ENCODE measurements at places on chromosomes 1 and 21.
A peak's percentile ranks its signal among the peaks of the same experiment; 100 is the strongest.

DNA sequence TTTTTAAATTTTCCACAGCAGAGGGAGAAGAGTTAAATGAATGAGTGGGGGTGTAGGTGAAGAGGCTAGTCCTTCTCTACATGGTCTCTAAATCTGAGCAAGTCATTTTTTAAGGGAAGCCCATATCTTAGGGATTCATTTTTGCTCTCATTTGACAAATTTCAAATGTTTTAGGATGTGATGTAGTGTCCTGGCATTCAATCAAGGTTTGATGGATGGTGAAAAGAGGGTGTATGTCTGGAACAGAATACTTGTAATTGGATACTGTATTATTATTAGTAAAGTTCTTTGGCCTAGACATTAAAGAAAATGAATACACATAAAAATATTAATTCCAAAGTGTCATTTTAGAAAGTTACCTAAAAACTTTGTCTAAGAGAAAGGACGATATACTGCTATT lies 167.8 kb upstream of the PTBP2 start:
- no peak for DNase-seq
- no peaks in the 10 kb centered on the region for H3K36me3 ChIP-seq
- no peak overlapping the region for H3K4me3 ChIP-seq

DNA sequence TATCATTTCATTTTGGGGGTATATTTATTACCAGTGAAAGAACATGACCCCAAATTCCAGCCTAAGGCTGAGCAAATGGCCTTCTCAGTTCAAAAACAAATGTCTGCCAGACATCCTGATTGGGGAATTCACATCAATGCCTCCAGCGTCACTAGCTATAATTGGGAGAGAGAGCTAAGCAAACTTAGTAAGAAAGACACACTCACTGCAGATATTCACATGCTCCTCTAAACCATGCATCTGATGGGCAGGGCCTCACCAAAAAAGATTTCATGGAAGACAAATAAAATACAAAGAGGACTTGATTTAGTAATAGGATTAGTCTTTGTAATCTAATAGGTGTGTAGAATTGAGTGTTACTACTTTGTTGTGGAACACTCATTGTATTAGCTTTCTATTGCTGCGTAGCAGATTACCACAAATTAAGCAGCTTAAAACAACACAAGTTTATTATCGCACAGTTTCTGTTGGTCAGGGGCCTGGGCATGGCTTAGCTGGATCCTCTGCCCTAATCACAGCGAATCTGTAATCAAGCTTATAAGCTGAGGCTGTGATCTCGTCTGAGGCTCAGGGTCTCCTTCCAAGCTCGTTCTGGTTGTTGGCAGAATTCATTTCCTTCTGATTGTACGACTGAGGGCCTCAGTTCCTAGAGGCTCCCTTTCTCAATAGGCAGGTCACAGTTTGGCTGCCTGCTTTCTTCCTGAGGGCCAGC lies 243.0 kb downstream of the PBX1 start:
- no peaks in the 10 kb centered on the region for H3K36me3 ChIP-seq
- no peak overlapping the region for H3K27ac ChIP-seq
- DNase-seq = no peak
- H3K4me3 ChIP-seq = no peak overlapping the region

- no peaks in the 10 kb centered on the region for H3K27me3 ChIP-seq
- H3K4me1 ChIP-seq = peaks cover 3% of the 10 kb centered on the region
- no peak overlapping the region for H3K4me3 ChIP-seq
- DNase-seq = no peak
- no peak overlapping the region for H3K27ac ChIP-seq
These were observed 37.1 kb downstream of the TRAPPC10 start for GRCh38 chr21:44049182-44049581.

DNA sequence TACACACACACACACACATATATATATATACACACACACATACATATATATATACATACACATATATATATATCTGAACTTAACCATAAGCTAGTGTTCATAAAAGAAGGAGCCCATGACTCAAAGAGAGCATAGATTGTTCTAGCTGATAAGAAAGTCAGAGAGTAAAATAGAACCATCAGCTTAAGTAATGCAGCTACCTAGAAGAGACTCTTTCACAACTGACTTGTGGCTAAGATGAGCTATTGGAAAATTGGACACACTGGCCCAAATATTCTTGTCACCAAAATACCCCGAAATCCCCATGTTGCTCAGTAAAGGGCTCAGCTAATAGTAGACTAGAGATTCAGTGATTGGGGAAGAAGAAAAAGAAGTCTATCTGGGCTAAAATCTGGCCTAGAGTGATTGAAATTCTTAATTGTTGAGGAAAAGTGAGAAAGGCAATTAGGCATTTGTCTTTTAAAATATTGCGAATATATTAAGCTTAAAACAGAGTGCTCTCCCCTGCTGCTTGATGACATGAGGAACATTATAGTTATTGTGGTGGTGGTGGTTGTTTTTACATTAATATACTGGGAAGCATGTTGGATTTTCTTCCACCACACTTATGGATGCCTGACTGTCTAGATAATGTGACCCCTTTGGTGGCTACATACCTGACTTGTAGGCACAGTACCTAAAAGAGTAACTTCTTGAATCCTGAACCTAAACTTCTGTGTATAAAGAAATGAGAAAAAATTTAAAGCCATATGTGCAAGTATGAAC lies 6.3 kb downstream of the SLAMF1 start:
- peak overlapping the region; percentile 89 for H3K27ac ChIP-seq
- peaks cover 91% of the 10 kb centered on the region for H3K4me1 ChIP-seq
- DNase-seq = no peak
- H3K36me3 ChIP-seq = peaks cover 90% of the 10 kb centered on the region
- H3K4me3 ChIP-seq = peak overlapping the region; percentile 93
- no peaks in the 10 kb centered on the region for H3K27me3 ChIP-seq

DNA sequence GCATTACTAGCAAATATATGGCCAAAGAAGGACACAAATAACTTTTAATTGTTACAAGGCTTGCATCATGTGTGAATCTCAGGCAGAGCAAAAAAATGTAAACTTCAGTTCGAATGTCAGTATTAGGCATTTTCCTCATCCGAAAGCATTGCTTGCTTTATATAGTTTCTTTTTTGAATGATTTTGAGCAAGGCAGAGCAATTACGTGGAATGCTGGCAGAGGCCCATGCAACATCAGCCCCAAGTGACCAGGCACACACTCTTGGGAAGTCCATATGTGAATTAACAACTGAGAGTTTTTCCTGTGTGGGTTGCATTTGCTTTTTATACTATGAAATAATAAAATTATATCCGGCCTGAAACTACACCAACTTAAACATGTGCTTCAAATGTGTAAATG lies 274.8 kb downstream of the PTPRC start:
- no peak overlapping the region for H3K4me3 ChIP-seq
- no peaks in the 10 kb centered on the region for H3K27me3 ChIP-seq
- peaks cover 66% of the 10 kb centered on the region for H3K36me3 ChIP-seq
- no peak overlapping the region for H3K27ac ChIP-seq

DNA sequence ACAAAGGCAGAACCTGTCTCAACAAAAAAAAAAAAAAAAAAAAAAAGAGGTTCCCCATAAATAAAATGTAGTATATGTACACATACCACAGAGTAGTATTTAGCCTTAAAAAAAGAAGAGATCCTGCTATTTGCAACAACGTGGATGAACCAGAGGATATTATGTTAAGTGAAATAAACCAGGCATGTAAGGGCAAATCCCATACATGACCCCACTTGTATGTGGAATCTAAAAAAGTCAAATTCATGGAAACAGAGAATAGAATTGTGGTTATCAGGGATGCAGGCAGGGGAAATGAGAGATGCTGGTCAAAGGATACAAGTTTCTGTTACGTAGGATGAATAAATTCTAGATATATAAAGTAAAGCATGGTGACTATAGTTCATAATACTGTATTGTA lies 16.7 kb downstream of the SLC44A3 start:
- H3K27ac ChIP-seq = no peak overlapping the region
- H3K4me3 ChIP-seq = no peak overlapping the region
- peaks cover 19% of the 10 kb centered on the region for H3K27me3 ChIP-seq
- H3K4me1 ChIP-seq = no peaks in the 10 kb centered on the region
- no peaks in the 10 kb centered on the region for H3K36me3 ChIP-seq
- no peak for DNase-seq

GRCh38 chr1:158984386-158984785 lies 25.3 kb upstream of the IFI16 start:
- no peak overlapping the region for H3K27ac ChIP-seq
- no peak for DNase-seq
- H3K4me3 ChIP-seq = no peak overlapping the region
- no peaks in the 10 kb centered on the region for H3K4me1 ChIP-seq

DNA sequence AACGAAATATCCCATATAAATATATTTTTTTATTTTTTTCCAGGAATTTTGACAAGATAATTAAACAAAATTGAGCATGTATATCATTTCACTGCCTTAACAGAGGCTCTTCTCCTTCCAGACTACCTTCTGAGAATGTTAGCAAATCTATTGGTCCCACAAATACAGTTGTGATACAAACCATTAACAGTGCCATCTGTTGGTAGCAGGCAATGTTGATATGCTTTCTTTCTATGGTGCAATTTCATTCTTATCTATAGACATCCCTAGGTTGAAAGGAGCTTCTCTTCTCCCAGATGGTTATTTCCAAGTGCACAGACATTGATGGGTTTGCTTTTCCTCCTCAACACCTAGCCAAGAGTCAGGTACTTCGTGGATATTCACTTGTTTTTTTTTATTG lies 303.6 kb downstream of the USH2A start:
- H3K4me1 ChIP-seq = no peaks in the 10 kb centered on the region
- no peak overlapping the region for H3K27ac ChIP-seq
- no peak overlapping the region for H3K4me3 ChIP-seq
- no peaks in the 10 kb centered on the region for H3K27me3 ChIP-seq
- no peak for DNase-seq
- no peaks in the 10 kb centered on the region for H3K36me3 ChIP-seq

GRCh38 chr1:38360807-38361206 lies 314.2 kb upstream of the POU3F1 start:
- no peaks in the 10 kb centered on the region for H3K4me1 ChIP-seq
- no peak for DNase-seq
- no peak overlapping the region for H3K27ac ChIP-seq
- H3K27me3 ChIP-seq = peaks cover 4% of the 10 kb centered on the region

DNA sequence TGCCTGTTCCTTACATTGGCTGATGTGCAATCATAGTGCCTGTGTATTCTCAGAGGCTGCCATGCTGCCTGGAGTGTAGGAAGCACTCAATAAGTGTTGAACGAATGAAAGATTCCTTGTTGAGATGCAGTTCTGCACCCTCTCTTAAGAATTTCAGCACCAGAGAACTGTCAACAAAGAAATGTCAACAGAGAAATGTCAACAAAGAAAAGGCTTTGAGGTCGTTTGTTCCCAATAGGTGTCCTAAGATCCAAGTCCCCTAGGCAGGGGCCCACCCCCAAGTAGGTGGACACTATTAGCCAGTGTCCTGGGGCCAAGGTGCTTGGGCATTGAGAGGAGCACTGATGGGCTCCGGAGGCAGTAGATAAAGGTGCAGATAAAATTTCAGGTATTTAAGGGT lies 12.6 kb downstream of the KCND3 start:
- no peak overlapping the region for H3K4me3 ChIP-seq
- no peaks in the 10 kb centered on the region for H3K4me1 ChIP-seq
- no peaks in the 10 kb centered on the region for H3K36me3 ChIP-seq
- DNase-seq = no peak

- H3K4me1 ChIP-seq = peaks cover 23% of the 10 kb centered on the region
- H3K27ac ChIP-seq = peak overlapping the region; percentile 83
- H3K36me3 ChIP-seq = peaks cover 3% of the 10 kb centered on the region
- peak overlapping the region; percentile 82 for H3K4me3 ChIP-seq
- DNase-seq = peak; percentile 51
These were observed 580 bp downstream of the INKA2 start for GRCh38 chr1:111738436-111739193.

- peaks cover 27% of the 10 kb centered on the region for H3K4me1 ChIP-seq
- peak overlapping the region; percentile 42 for H3K27ac ChIP-seq
- no peaks in the 10 kb centered on the region for H3K27me3 ChIP-seq
- DNase-seq = peak; percentile 23
- H3K36me3 ChIP-seq = peaks cover 2% of the 10 kb centered on the region
These were observed 1.5 kb downstream of the GSTM2 start for GRCh38 chr1:109669246-109669948.

GRCh38 chr21:33572350-33572749 lies 16.1 kb downstream of the DONSON start:
- H3K4me1 ChIP-seq = peaks cover 16% of the 10 kb centered on the region
- H3K4me3 ChIP-seq = no peak overlapping the region
- no peaks in the 10 kb centered on the region for H3K27me3 ChIP-seq
- peaks cover 63% of the 10 kb centered on the region for H3K36me3 ChIP-seq

DNA sequence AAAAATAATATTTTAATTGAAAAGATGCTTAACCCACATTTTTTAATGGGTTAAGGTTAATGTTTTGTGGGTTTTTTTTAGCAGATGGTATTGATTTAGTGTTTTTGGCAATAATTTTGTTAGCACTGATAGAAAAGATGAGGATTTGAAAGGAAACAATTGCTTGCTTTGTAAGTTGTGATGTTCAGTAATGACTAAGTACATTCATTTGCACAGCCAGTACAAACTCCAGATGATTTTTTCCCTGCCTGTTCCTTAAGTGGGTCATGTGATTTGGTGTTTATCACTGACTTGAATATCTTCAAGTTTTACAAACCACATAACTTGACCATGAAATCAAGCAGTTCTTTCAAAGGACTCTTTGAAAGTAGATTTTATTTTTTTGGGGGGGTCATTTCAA lies 15.0 kb downstream of the DISP1 start:
- H3K36me3 ChIP-seq = no peaks in the 10 kb centered on the region
- no peak overlapping the region for H3K4me3 ChIP-seq
- no peak for DNase-seq
- H3K27me3 ChIP-seq = no peaks in the 10 kb centered on the region
- H3K27ac ChIP-seq = no peak overlapping the region

DNA sequence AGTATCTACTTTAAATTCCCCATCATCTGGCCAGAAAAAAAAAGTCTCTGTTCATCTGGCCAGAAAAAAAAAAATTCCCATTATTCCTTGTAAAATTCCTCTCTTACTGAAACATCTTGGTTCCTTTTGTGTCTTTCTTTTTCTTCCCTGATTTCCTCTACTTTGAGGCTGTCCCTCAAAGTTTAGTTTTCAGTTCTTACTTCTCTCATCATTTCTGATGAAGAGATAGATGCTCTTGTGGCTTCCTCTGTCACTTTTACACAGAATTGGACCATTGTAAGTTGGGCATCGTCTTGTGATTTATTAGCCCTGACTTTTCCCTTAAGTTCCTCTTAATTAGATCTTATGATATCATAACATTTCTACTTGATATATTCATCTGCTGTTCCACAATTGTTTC lies 6.5 kb downstream of the SOAT1 start:
- peaks cover 71% of the 10 kb centered on the region for H3K4me1 ChIP-seq
- peak overlapping the region; percentile 63 for H3K27ac ChIP-seq
- H3K4me3 ChIP-seq = peak overlapping the region; percentile 18
- DNase-seq = no peak

- no peaks in the 10 kb centered on the region for H3K27me3 ChIP-seq
- H3K27ac ChIP-seq = no peak overlapping the region
- no peaks in the 10 kb centered on the region for H3K4me1 ChIP-seq
- no peak overlapping the region for H3K4me3 ChIP-seq
These were observed 153.2 kb downstream of the NTNG1 start for GRCh38 chr1:107293901-107294613.
